ENCODE measurements at places on chromosomes 3 and 15. TPM values are rescaled to one million over a fixed set of nuclear protein-coding genes. Genes with fewer than 3 reads are reported as not detected.

Gene GP9
- not detected for total RNA-seq

Gene GPR171
- not detected for total RNA-seq

- DNase-seq: no peak
Measured at GRCh38 chr3:156918746-156919145, 92.6 kb downstream of the LEKR1 start.

DNA sequence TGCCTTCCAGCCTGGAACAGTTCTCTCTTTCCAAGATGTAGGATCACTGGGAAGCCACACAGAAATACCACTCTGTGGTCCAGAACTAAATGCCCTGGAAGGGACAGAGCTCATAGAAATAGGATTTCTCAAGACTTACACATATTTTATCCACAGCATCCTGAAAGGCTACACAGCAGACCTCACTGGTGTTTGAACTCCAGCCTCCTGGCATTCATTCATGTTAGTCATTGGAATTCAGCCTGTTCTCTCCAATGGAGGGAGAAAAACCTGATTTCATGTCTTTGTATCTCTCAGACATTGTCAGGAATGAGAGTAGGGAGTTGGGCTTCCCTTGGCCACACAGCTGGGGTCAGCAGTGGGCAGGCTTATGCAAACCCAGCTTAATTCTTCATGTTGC, 121.1 kb upstream of the PPP2R3A start:
- no peak for DNase-seq

DNA sequence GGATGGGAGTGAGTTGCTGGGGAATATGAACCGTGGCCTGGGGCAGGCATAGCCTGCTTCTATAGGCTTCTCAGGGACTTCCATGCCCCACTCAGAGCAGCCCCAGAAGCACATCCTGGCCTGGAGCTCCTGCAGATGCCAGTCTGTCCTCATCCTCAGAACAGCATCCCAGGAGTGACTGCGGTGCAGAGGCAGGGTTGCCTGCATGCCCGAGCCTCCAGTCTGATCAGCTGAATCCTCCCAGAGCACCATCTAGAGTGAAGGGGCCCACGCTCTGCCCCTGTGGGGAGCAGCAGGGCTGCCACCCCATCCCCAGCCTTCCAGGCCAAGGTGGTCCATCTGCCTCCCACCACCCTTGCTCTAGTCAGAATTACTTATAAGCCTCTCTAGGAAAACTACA, 44.7 kb upstream of the APEH start:
- DNase-seq: no peak
